ENCODE measurements at places on chromosomes 12 and 14. TPM values are rescaled to one million over a fixed set of nuclear protein-coding genes. Genes with fewer than 3 reads are reported as not detected.

DNA sequence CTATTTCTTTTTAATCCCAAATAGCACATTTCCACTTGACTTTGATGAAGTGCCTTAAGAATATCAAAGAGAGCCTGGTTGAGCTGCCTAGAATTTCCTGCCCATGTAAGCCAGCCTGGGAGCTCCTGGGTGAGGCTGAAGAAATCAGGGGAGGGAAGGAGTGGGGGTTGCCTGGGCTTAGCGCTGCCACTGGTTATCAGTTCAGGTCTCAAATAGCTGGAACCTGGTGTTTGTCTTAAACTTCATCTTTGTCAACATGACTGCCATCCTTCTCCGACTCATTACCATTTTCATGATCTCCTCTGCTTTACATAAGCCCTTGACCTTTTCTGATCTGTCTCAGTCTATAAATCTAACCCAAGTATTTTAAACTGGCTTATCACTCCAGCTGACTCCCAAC is 151.5 kb downstream of the TTC8 start:
- no peak overlapping the region for H3K4me3 ChIP-seq
- no peaks in the 10 kb centered on the region for H3K36me3 ChIP-seq
- DNase-seq = no peak
- no peak overlapping the region for H3K27ac ChIP-seq
- H3K4me1 ChIP-seq = no peaks in the 10 kb centered on the region
- H3K27me3 ChIP-seq = peaks cover 4% of the 10 kb centered on the region

- H3K4me1 ChIP-seq = peaks cover 20% of the 10 kb centered on the region
- H3K27ac ChIP-seq = no peak overlapping the region
- H3K4me3 ChIP-seq = peak overlapping the region; percentile 15
- no peak for DNase-seq
- peaks cover 7% of the 10 kb centered on the region for H3K27me3 ChIP-seq
These were observed 30.7 kb downstream of the NOC4L start for GRCh38 chr12:132174839-132175490.

The MYF6 gene
- total RNA-seq = not detected

The PLEK2 gene
- 0.57 TPM for total RNA-seq

- no peaks in the 10 kb centered on the region for H3K4me1 ChIP-seq
- H3K4me3 ChIP-seq = no peak overlapping the region
- no peaks in the 10 kb centered on the region for H3K36me3 ChIP-seq
- no peak for DNase-seq
These were observed 338.1 kb upstream of the SFSWAP start for GRCh38 chr12:131372706-131373195.

GRCh38 chr14:58575956-58576355 is 61.8 kb upstream of the DACT1 start:
- H3K36me3 ChIP-seq = no peaks in the 10 kb centered on the region
- H3K4me3 ChIP-seq = no peak overlapping the region

DNA sequence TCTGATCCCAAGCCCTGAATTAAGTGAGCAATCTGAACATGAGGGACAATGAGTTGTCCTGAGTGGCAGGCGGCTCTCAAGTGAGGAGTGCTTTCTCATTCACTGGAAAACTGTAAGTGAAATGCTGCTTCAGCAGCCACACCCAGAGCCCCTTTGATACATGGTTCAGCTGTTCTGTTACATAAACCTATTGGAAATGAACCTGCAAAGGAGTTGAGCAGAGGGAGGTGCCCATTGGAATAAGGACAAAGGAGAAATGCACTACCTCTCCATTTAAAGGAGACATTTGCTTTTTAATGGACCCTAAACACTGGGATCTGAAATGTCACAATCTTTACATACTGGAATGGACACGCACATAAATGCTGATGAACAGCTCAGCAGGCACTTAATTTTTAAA is 169.9 kb downstream of the CACNA1C start:
- H3K27me3 ChIP-seq = peaks cover 19% of the 10 kb centered on the region
- no peaks in the 10 kb centered on the region for H3K4me1 ChIP-seq
- no peak overlapping the region for H3K4me3 ChIP-seq
- no peaks in the 10 kb centered on the region for H3K36me3 ChIP-seq
- H3K27ac ChIP-seq = no peak overlapping the region

GRCh38 chr14:100741966-100742365 is 15.3 kb downstream of the DLK1 start:
- no peaks in the 10 kb centered on the region for H3K27me3 ChIP-seq
- no peaks in the 10 kb centered on the region for H3K4me1 ChIP-seq
- no peak overlapping the region for H3K27ac ChIP-seq
- no peak for DNase-seq

GRCh38 chr12:102631274-102631673 is 150.9 kb upstream of the IGF1 start:
- H3K4me3 ChIP-seq = no peak overlapping the region
- H3K36me3 ChIP-seq = no peaks in the 10 kb centered on the region
- no peaks in the 10 kb centered on the region for H3K27me3 ChIP-seq
- no peak for DNase-seq
- no peak overlapping the region for H3K27ac ChIP-seq
- H3K4me1 ChIP-seq = no peaks in the 10 kb centered on the region

GRCh38 chr12:47017041-47017713 is 62.2 kb upstream of the PCED1B start:
- H3K36me3 ChIP-seq = no peaks in the 10 kb centered on the region
- DNase-seq = no peak
- H3K4me3 ChIP-seq = no peak overlapping the region

- no peaks in the 10 kb centered on the region for H3K36me3 ChIP-seq
- H3K27ac ChIP-seq = peak overlapping the region; percentile 41
- H3K27me3 ChIP-seq = no peaks in the 10 kb centered on the region
- DNase-seq = peak; percentile 62
These were observed 15.5 kb downstream of the EMP1 start for GRCh38 chr12:13211859-13212664.

The FAM90A1 gene
- total RNA-seq = 0.36 TPM

- no peak overlapping the region for H3K4me3 ChIP-seq
- no peak for DNase-seq
- H3K36me3 ChIP-seq = no peaks in the 10 kb centered on the region
- H3K4me1 ChIP-seq = no peaks in the 10 kb centered on the region
- no peaks in the 10 kb centered on the region for H3K27me3 ChIP-seq
- no peak overlapping the region for H3K27ac ChIP-seq
These were observed 34.0 kb downstream of the ALG10B start for GRCh38 chr12:38350342-38351174.

The PRICKLE1 gene
- total RNA-seq = 0.34 TPM

The MYH7 gene
- total RNA-seq = 0.05 TPM

- H3K27ac ChIP-seq = no peak overlapping the region
- no peak overlapping the region for H3K4me3 ChIP-seq
- DNase-seq = no peak
- peaks cover 9% of the 10 kb centered on the region for H3K4me1 ChIP-seq
- no peaks in the 10 kb centered on the region for H3K27me3 ChIP-seq
These were observed 11.1 kb downstream of the AQP6 start for GRCh38 chr12:49983892-49984291.

DNA sequence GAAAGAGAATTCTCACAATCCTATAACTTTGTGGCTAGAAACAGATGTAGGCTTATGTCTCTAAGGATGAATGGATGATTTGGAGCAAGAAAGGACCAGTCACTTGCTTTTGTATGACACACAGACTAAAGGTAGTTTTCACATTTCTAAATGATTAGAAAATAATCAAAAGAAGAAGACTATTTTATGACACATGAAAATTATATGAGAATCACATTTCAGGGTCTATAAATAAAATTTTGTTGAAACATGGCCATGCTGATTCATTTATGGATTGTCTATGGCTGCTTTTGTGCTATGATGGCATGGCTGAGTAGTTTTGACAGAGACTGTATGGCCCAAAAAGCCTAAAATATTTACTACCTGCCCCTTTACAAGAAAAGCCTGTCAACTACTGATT is 49.4 kb upstream of the FRMD6 start:
- DNase-seq = no peak
- no peak overlapping the region for H3K27ac ChIP-seq
- H3K4me3 ChIP-seq = no peak overlapping the region
- no peaks in the 10 kb centered on the region for H3K4me1 ChIP-seq
- H3K27me3 ChIP-seq = peaks cover 21% of the 10 kb centered on the region

DNA sequence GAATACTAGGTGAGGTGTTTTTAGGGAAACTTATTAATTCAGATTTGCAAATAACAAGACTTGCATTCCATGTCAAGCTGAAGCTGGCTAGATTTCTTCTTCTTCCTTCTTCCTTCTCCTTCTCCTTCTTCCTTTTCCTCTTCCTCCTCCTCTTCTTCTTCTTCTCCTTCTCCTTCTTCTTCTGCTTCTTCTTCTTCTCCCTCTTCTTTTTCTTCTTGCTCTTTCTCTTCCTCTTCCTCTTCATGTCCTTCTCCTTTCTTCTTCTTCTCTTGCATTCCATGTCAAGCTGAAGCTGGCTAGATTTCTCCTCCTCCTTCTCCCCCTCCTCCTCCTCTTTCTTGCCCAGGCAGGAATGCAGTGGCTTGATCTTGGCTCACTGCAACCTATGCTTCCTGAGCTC is 297.8 kb downstream of the PRKD1 start:
- no peaks in the 10 kb centered on the region for H3K4me1 ChIP-seq
- no peaks in the 10 kb centered on the region for H3K36me3 ChIP-seq
- no peak overlapping the region for H3K4me3 ChIP-seq
- no peak overlapping the region for H3K27ac ChIP-seq

GRCh38 chr14:96274543-96274942 is 18.5 kb downstream of the BDKRB1 start:
- H3K27ac ChIP-seq = no peak overlapping the region
- DNase-seq = no peak
- peaks cover 3% of the 10 kb centered on the region for H3K27me3 ChIP-seq
- no peaks in the 10 kb centered on the region for H3K36me3 ChIP-seq
- H3K4me3 ChIP-seq = no peak overlapping the region

- no peak overlapping the region for H3K4me3 ChIP-seq
- no peaks in the 10 kb centered on the region for H3K27me3 ChIP-seq
- H3K27ac ChIP-seq = no peak overlapping the region
- H3K4me1 ChIP-seq = no peaks in the 10 kb centered on the region
- no peaks in the 10 kb centered on the region for H3K36me3 ChIP-seq
- DNase-seq = no peak
These were observed 1272.6 kb downstream of the AACS start for GRCh38 chr12:126337556-126338441.

The SLC10A1 gene
- not detected for total RNA-seq

DNA sequence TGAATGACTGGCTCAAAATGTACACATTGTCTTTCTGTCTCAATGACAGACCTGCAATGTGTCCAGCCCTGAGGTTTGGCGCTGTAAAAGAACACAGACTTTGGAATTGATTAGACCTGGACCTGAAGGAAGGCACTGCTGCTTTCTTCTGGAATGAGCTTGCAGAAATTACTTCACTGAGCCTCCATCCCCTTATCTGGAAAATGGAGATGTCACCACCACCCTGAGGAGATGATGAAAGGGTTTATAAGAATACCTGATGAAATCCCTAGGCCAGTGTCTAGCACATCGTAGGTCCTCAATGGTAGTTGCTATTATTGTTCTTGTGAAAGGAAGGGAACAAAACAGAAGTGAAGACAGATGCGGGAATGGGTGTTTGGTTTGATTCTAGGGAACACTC is 9.7 kb upstream of the WSB2 start:
- H3K27me3 ChIP-seq = peaks cover 7% of the 10 kb centered on the region
- peaks cover 30% of the 10 kb centered on the region for H3K4me1 ChIP-seq
- no peak for DNase-seq

DNA sequence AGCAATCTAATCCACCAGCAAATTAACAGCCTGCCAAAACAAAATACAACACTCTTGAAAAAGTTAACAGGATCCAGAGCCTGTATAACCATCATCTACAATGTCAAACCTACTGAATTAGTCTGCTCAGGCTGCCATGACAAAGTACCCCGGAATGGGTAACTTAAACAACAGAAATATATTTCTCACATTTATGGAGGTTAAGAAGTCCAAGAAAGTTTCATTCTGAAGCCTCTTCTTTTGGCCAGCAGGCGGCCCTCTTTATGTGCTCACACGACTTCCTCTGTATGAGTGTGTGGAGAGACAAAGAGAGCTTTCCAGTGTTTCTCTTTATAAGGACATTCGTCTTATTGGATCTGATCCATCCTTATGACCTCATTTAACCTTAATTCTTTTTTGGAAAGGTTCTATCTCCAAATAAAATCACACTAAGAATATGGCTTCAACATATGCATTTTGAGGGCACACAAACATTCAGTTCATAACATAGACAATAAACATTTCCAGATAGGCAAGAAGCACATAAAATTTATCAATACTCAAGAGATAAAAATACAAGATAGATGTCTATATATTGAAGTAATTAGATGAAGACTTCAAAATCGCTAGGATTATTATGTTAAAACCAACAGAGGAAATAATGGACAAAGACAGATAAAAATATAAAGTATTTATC is 5.9 kb upstream of the RERG start:
- H3K36me3 ChIP-seq = no peaks in the 10 kb centered on the region
- no peak overlapping the region for H3K4me3 ChIP-seq
- no peak overlapping the region for H3K27ac ChIP-seq

DNA sequence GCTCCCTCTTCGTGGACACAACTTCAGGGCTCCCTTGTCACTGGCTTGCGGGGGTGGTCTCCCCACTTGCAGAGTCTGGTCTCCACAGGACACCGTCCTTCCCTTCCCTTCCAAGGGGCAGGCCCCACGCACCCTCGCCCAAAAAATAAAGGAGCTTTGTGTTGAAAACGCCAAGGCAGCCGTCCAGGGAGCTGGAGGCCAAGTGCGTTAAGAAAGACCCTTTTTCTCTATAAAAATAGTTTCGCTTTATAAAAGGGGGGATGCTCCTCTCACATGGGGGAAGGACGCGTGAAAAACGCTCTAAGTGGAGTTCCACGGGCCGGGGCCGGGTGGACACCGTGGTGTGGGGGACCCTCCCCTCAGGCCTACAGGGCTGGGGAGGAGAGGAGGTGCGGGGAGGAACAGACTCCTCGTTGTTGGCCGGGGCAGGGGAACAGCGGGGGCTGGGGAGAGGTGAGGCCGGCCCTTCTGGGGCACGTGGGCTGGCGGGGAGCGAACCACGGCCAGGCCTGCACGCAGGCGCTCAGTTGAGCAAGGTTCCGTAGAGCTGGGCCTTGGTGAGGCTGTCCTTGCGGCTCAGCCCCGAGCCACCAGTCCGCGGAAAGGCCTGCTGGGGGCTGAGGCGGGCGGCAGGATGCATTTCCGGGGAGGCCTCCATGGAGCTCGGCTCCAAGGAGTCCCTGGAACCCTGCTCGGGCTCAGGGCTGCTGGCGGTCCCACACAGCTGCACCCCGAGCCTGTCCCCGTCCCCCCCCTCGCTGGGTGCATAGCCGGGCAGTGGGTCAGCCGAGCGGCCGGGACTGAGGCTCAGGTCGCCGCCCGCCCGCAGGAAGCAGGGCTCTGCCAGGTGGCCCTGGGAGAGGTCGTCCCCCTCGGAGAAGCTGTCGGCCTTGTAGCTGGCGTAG is 49.5 kb downstream of the BEGAIN start:
- no peaks in the 10 kb centered on the region for H3K36me3 ChIP-seq
- H3K27me3 ChIP-seq = no peaks in the 10 kb centered on the region
- no peak overlapping the region for H3K27ac ChIP-seq
- peaks cover 7% of the 10 kb centered on the region for H3K4me1 ChIP-seq

DNA sequence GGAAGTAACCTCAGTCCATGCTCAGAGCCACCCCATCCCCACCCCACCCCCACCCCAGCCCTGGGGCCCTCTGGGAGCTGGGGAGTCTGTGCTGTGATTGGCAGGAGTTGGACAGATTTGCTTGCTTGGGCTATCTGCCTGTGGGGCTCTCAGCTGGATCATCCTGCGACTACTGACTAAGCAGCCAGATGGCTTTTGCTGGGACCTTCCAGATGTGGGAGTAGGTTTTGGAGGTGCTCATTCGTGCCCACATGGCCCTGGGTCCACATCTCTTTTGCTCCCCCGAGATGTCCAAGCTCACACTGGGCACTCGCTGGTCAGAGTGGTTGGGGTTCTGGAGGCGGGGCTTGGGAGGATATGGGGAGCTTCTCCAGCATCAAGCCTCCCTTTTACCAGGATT is 138.9 kb downstream of the TSPAN9 start:
- no peak overlapping the region for H3K4me3 ChIP-seq
- H3K27me3 ChIP-seq = peaks cover 2% of the 10 kb centered on the region
- H3K27ac ChIP-seq = no peak overlapping the region
- DNase-seq = no peak
- no peaks in the 10 kb centered on the region for H3K36me3 ChIP-seq
- H3K4me1 ChIP-seq = no peaks in the 10 kb centered on the region

Data from activated T-helper 1 cell treated with anti-CD3 and anti-CD28 coated beads, Interleukin-12 subunit alpha, Interleukin-12 subunit beta, Interleukin-2, Interleukin-4 antibody, amounts not matched to agents 30 ng/mL and 10 ng/mL and 1 ng/mL, durations not matched to agents 14 hours and 24 hours and 36 hours (primary cell).